Activated T-cell treated with anti-CD3 and anti-CD28 coated beads, Interleukin-2, amount 50 U/mL, for 72 hours (primary cell): ENCODE measurements at places on chromosomes 11 and 22. TPM values are rescaled to one million over a fixed set of nuclear protein-coding genes. Genes with fewer than 3 reads are reported as not detected.

Gene GCAT
- total RNA-seq = 14.9 TPM

Gene ADM
- 4.6 TPM for total RNA-seq

Gene DNAJB7
- total RNA-seq = not detected

- DNase-seq = no peak
These were observed 7.7 kb downstream of the SCN2B start for GRCh38 chr11:118168751-118169150.

DNA sequence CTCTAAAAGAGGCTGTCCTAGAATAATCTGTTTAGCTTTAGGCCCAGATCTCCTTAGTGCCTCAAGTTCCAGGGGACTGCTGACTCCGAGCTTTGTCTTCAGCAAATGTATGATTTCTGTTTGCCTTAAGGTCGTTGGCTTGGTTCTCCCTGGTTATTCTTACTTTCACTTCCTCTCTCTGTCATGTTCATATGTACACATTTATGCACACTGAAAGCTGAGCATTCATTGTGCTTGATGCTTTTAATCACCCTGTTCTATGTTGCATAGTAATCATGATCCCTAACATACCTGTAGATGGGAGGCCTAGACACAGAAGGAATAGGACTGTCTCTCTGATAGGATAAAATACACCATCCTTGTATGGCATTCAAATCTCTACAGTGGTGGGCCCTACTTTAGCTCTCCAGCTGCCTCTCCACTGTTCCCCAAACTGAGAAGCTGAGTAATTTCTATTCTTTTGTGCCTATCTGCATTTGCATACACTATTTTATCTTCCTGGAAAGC is 7.2 kb downstream of the PPFIBP2 start:
- no peak for DNase-seq

GRCh38 chr11:57126766-57127400 is 54.9 kb upstream of the LRRC55 start:
- DNase-seq = no peak

- DNase-seq = no peak
These were observed 589 bp downstream of the SCGB1A1 start for GRCh38 chr11:62419314-62419929.

DNA sequence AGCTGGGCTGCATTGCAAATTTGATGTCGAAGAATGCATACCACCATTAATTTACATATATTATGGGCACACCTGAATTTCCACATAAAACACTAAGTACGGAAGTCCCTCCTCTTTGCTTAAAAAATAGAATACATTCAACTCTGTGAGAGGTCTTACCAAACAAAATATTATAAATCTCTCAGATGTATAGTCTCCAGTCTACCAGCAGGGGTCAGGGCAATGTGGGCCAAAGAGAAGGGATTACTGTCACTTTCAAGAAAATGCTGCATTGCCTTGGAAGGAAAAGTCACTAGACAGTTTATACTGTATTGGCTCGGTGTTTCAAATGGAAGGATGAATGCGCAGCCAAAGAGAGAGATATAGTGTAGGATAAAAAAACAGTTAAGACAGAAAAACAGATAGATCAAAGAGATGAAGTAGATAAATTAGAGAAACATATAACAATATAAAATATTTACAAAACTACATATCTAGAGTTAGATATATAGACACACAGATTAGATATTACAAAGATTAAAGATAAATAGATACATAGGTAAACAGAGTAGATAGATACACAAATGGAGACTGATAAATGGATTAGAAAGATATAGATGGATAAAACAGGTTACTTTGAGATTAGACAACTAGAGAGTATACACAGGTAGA is 20.9 kb downstream of the SERGEF start:
- DNase-seq = peak; percentile 43

- no peak for DNase-seq
These were observed 444.8 kb downstream of the SOX6 start for GRCh38 chr11:15911377-15912044.

DNA sequence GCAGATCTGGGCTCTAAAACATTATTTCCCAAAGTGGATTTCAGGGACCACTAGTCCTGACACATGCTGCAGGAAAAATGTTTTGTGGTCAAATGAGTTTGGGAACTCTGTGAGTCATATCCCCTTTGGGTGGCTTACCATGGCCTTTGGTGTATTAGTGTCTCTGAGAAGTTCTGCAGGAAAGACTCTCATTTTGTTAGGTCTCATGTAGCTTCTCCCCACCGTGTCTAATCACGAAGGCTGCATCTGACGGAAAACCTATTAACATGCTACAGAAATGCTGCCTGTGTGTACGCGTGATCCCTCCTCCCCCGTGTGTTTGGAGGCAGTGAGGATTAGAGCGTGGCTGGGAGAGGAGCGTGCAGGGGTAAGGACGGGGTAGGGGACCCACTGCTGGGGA is 191.7 kb downstream of the ST3GAL4 start:
- DNase-seq = no peak
